Fibroblast of skin of scalp (primary cell): ENCODE measurements at places on chromosomes 12 and 14.
A peak's percentile ranks its signal among the peaks of the same experiment; 100 is the strongest.

GRCh38 chr12:1318327-1319031 lies 275.9 kb downstream of the FBXL14 start:
- DNase-seq = peak; percentile 40

DNA sequence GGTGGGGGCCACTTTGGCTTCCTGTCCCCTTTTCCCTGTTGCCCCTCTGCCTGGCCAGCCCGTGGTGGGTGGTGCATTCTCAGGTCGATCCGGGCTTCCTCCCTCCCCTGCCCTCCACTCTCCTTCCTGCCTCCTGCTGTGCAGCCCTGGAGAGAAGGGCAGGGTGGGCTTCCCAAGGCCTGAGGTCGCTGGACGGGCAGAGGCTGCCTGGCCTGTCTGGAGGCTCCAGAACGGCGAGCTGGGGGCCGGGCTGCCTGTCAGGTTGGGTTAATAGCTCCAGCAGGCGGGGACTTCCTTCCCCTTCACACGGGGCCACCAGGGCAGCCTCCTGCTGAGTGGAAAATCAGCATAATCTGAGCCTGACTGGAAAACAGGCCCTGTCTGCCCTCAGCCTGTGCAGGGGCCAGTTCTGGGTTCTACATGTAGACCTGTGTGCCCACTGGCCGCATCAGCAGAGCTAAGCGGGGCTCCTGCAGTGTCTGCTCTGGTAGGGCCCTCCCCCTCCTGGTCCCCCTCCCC lies 11.3 kb downstream of the KIF26A start:
- DNase-seq = peak; percentile 81

- DNase-seq = no peak
Measured at GRCh38 chr12:104582739-104583138, 126.0 kb downstream of the CHST11 start.

- no peak for DNase-seq
Measured at GRCh38 chr12:62737188-62737587, 197.8 kb downstream of the PPM1H start.

- DNase-seq = peak; percentile 24
Measured at GRCh38 chr14:59176765-59177164, 11.7 kb upstream of the DAAM1 start.

- DNase-seq = no peak
Measured at GRCh38 chr12:52691076-52691840, 11.1 kb upstream of the KRT1 start.

GRCh38 chr14:105055334-105055733 lies 9.9 kb downstream of the GPR132 start:
- DNase-seq = no peak

DNA sequence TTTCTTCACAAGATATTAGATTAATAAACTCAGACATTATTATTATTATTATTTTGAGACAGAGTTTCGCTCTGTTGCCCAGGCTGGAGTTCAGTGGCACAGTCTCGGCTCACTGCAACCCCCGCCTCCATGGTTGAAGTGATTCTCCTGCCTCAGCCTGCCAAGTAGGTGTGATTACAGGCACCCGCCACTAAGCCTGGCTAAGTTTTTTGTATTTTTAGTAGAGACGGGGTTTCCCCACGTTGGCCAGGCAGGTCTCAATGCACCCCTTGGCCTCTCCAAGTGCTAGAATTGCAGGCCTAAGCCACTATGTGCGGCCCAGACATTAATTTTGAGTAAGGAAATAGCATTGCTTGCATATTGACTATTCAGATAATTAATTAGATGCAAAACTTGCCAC lies 554.9 kb upstream of the LRFN5 start:
- DNase-seq = no peak

DNA sequence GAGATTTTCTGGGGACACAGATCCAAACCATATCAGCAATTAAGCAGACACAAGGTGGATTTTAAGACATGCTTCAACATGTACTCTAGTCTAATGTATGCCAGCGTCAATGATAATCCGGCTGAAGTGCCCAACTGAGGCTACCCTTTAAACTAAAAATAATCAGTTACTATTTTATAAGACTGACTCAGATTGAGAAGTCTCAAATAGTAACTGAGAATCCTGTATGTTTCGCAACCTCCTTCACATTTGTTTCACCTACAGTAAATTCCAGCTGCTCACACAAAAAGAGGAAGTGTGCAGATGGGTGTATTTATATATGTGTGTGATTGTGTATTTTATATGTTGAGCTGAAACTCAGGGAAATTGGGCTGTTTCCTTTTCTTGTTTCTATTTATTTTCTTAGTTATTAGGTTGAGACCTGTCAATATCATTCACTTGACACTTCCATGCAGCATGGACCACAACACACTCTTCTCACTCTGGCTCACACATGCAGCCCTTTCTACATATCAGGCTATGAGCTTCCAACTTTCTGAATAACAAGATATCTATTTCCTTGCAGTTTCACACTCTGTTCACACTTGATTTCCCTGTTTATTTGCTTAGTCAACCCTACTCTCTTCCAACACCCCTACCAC lies 1224.9 kb upstream of the TMEM132C start:
- DNase-seq = no peak

GRCh38 chr14:61932974-61933373 lies 170.8 kb downstream of the SNAPC1 start:
- DNase-seq = no peak

GRCh38 chr14:91398707-91399106 lies 18.9 kb downstream of the CCDC88C start:
- no peak for DNase-seq

GRCh38 chr14:105275267-105275946 lies 25.4 kb downstream of the BRF1 start:
- peak; percentile 83 for DNase-seq

GRCh38 chr12:131112021-131112420 lies 158.3 kb downstream of the ADGRD1 start:
- peak; percentile 83 for DNase-seq

GRCh38 chr12:66288121-66288520 lies 14.2 kb upstream of the HELB start:
- DNase-seq = no peak

DNA sequence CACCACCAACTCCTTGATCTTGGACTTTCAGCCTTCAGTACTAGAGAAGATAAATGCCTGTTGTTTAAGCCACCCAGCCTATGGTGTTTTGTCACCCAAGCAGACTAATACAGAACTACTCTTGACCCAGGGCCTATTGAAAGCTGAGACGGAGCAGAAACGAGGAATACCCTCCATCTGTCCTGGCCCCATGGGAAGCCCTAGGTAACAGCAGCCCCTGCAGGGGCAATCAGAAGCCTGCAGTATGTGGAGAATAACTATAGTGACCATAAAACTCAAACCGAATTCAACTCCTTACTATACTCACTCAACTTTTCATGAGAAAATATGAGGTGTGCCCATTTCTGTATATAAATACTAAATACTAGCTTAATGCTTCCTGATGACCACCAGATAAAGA lies 307.4 kb downstream of the NUAK1 start:
- DNase-seq = no peak

DNA sequence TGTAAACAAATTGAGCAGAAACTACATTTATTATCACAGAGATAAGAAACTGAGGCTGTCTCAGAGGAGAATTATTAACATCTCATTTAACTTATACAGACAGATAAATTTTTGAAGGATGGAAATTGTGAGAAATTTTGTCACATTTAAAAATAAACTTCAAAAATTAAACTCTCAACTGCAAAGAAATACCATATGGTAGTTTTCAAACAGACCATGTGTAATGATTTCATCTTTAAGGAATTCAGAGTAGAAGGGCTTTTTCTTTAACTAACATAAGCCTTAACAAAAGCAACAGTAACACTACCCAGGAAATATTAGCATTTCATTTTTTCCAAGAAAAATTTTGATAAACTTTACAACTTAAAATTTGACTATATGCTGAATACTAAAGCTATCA lies 26.6 kb downstream of the NUP37 start:
- DNase-seq = peak; percentile 29
